ENCODE measurements at places on chromosomes 6 and 20.

DNA sequence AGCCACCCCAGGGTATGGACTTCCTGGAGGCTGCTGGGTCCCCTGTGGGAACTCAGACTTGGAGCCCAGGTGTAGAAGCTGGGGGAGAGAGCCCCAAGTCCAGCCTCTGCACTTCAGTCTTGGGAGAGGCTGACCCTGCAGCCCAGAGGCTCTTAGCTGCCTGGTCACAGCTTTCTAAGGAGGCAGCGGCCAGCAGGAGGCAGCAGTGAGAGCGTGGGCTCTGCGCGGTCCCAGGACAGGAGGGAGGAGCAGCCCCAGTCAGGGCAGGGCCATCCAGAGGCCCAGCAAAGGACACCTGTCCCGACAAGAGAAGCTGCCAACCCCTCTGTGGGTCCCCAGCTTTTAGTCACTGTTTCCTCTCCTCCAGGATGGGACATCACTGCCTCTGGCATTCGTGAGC lies 9.4 kb downstream of the TREML2 start:
- DNase-seq: peak; percentile 33

GRCh38 chr20:1595333-1595732 lies 24.5 kb downstream of the SIRPB1 start:
- DNase-seq: no peak

DNA sequence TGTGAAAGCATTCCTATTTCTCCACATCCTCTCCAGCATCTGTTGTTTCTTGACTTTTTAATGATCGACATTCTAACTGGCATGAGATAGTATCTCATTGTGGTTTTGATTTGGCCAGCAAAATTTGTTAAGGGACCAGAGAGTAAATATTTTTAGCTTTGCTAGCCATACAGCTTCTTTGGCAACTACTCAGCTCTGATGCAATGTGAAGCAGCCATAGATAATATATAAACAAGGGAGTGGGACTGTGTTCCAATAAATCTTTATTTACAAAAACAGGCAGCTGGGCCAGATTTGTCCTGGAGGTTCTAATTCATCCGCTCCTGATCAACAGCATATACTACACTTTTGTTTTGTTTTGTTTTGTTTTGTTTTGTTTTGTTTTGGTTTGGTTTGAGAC lies 202.9 kb downstream of the ZNF217 start:
- DNase-seq: no peak

GRCh38 chr20:36573798-36574365 lies 485 bp downstream of the TGIF2 start:
- DNase-seq: no peak

DNA sequence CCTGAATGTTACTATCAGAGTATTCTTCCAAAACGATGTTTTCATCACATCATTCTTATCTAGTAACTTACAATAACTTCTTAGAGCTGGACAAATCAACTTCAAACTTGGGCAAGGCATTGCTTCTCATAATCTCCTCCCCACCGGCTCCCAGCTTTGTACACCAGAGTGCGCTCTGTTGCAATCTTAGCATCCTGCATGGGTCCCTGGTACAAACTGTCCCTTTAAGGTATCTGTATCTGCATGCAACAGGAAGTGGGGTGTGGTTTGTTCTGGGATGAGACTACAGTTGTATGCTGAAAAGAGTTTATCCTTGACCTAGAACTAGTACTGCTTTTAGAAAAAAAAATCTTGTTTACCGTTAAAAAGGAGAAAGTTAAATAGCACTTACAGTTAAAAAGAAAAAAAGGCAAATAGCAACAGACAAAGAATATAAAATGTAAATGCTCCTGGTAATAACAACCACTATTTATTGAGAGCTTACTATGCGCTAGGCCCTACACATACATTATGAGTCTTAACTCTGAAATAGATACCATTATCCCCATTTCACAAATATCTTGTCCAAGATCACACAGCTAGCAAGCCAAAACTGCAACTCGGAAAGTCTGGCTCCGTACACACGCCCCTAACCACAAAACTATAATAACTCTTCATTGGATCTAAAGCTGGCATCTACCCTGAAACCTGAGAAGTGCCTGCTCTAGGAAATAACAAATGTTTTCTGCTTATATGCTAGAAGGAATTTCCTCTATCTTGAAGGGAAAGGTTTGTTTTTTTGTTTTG lies 9.8 kb upstream of the HECA start:
- DNase-seq: peak; percentile 69

- DNase-seq: no peak
Observed at GRCh38 chr6:139380168-139380567, 5.7 kb upstream of the CITED2 start.

DNA sequence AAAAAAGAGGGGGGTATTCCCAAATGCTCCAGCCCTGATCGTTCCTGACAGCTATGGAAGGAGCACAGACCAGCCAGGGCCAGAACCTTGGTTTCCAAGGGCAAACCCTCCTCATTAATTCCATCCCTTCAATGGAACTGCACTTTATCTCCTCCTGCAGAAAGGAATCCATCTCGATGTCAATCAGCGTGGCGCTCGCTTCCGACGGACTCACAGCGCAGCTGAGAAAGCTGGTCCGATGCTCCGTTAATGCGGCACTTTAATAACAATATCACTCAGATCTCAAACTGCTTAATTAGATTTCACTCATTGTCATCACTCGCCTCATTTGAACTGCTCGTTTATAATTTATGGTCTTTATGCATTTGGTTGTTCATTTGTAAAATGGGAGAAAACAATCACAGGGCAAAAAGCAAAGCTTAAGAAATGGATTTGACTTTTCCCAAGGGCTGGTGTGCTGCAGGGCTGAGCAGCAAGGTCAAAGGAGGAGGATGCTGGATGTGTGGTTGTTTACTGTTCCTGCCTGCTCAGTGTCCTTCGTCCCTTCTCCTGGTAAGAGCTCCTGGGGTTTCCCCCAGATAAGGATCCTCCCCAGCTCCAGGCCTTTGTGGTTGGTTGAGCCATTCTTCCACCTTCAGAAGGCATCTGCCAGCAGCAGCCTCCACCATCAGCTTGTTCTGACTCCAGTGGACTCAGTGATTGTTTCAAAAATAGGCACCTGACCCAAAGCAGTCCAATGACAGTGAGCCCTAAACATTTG lies 152.7 kb downstream of the ANKRD60 start:
- no peak for DNase-seq

- DNase-seq: no peak
Observed at GRCh38 chr20:48609491-48609978, 218.3 kb downstream of the PREX1 start.

GRCh38 chr6:134207421-134207820 lies 110.5 kb downstream of the SGK1 start:
- no peak for DNase-seq

- no peak for DNase-seq
Observed at GRCh38 chr20:3378138-3378537, 29.3 kb downstream of the DNAAF9 start.

DNA sequence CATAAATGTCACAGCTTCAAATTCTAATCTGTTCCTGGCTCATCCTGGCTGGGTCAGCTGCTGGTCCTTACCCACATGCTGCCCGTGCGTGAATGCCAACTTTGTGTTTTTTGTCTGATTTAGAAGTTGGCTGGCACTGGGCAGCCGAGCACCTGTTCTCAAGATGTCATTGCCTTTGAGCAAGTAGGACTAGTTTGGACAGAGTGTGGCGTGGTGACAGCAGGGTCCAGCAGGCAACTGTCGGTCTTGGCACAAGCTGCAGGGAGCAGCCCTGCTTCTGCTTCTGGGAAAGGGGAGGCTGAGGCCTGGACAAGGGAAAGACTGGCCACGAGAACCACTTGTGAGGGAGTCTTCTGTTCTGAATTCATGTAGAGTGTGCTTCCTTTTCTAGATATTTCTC lies 26.4 kb upstream of the ADRM1 start:
- no peak for DNase-seq

DNA sequence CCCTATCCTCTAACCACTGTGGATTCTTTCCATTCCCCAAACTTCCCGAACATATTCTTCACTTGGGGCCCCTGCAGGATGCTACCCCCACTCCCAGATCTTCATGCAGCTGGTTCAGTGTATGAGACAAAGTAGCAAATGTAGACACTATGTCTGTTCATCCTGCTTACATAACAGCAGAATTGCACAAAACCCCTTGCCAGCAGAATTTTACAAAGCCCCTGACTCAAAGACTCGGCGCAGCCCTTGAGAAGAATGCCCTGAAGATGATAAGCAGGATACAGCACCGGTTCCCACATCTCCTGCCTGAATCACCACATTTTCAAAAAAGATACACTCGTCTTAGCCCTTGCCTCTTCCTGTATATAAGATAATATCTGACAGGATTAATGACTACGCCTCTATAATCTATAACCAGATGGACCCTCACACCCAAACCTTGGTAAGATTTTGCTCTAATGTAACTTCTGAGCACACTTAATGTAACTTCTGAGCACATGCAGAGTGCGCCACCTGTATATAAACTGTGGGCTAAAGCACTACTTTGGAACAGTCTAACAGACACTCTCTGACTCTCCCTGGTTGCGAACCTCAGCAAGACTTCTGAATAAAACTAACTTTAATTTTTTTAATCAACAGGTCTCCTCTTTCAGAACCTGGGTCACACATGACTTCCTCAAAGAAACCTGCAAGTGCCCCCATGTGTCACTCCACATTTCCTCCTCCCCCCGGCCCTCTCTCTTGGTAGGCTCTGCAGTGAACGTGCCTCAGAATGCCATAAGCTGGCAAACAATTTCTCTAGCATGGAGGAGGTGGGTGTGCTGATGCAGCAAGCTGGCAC lies 28.7 kb downstream of the RALGAPA2 start:
- no peak for DNase-seq

- no peak for DNase-seq
Observed at GRCh38 chr6:8157839-8158238, 55.5 kb upstream of the EEF1E1 start.

GRCh38 chr20:59413326-59413865 lies 113.0 kb downstream of the EDN3 start:
- DNase-seq: no peak

DNA sequence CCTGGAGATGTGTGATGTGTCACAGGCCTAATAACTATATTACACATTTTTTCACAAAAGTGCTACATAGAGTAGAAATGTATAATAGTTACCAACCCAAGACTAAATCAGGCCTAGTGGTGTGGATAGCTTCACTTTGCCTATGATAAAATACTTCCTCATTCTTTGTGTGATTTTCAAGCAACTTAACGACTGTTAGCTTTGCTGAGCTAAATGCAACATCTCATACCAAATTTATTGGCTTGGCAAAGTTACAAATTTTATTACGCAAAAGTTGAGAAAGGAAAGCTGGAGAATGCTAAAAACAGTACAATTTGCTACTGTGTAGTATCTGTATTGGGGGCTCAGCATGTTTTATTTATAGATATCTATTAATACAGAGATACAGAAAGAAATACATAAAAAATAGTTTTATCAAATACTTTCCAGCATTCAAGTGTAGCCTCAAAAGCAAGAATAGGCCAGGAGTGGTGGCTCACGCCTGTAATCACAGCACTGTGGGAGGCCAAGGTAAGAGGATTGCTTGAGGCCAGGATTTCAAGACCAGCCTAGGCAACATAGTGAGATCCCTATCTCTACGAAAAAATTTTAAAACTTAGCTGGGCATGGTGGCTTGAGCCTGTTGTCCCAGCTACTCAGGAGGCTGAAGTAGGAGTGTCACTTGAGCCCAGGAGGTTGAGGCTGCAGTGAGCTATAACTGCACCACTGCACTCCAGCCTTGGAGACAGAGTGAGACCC lies 3.6 kb upstream of the EDN1 start:
- DNase-seq: no peak

GRCh38 chr6:167053895-167054530 lies 54.8 kb downstream of the CEP43 start:
- no peak for DNase-seq

- no peak for DNase-seq
Observed at GRCh38 chr6:168299541-168300511, 19.8 kb downstream of the DACT2 start.

- DNase-seq: no peak
Observed at GRCh38 chr6:34098045-34098936, 47.6 kb downstream of the GRM4 start.

DNA sequence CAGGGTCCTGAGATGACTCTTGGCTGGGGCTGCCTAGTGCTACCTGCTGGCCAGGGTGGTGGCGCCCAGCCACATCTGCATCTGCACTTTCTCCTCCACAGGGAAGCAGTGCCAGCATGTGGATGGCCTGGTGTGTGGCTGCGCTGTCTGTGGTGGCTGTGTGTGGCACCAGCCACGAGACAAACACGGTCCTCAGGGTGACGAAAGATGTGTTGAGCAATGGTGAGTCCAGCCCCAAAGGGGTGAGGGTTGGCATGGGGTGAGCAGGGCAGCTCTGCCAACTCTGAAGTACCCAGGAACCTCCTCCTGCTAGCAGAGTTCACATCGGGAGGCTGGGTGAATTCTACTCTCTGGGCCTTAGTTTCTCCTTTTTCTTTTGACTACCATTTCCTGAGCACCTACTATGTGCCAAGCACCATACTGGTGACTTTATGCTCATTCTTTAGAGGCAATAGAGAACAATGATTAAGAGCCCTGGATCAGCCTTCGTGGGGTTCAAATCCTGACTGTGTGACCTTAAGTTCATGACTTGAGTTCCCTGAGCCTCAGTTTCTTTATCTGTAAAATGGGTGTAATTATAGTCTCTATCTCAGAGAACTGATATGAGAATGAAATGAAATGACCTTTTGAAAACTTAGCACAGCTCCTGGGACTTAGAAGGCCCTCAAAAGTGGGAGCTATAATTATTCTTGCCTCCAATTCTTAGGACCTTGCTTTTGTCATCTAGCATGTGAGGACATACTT lies 2.1 kb downstream of the BPIFB4 start:
- DNase-seq: no peak

- no peak for DNase-seq
Observed at GRCh38 chr6:37077905-37078296, 72.4 kb downstream of the FGD2 start.

- DNase-seq: no peak
Observed at GRCh38 chr6:135008072-135008940, 46.3 kb downstream of the HBS1L start.

GRCh38 chr6:104548297-104548696 lies 311.4 kb downstream of the HACE1 start:
- no peak for DNase-seq

GRCh38 chr20:8060977-8061376 lies 41.4 kb upstream of the TMX4 start:
- no peak for DNase-seq

DNA sequence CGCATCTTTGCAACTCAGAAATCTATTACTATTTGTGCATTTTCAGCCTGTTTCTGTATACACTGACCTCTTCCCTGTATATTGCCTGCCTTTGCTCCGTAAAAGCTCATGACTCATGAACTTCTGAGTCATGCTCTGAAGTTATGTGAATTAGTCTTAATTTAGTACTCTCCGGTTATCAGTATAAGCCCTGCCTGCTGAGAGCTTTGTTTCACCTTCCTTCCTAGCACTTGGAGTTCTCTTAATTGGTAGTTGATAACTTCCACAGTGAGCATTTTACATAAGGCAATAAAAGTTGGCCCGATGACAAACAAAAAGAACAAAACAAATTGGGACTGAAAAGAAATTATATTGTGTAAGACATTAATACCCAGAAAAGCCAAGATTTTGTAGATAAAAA lies 231.4 kb downstream of the GJA1 start:
- no peak for DNase-seq

DNA sequence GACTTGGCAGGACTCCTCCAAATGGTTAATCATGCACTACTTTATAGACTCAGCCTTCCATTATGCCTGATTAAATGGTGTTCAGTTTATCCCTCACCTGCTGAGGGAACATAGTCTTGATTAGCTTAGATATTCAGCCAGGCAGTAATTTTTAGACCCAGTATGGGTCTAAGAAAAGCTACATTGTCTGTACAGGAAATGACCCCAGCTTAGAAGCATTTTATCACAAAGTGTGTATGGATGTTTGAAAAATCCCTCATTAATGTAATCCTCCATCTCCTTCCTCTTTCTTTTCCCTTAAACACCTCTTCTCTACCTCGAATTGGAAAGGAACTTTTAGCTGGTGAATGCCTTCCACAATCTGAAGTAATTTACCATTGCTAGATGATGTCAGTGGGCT lies 252.2 kb upstream of the BMP2 start:
- DNase-seq: no peak
